ENCODE measurements at places on chromosomes 5 and 9.
A peak's percentile ranks its signal among the peaks of the same experiment; 100 is the strongest.

- no peaks in the 10 kb centered on the region for H3K4me1 ChIP-seq
- no peak for DNase-seq
- H3K27ac ChIP-seq, result no peak overlapping the region
- no peak overlapping the region for H3K4me3 ChIP-seq
- H3K36me3 ChIP-seq, result peaks cover 3% of the 10 kb centered on the region
Observed at GRCh38 chr5:102910240-102911226, 155.4 kb downstream of the PAM start.

GRCh38 chr5:36653044-36653705 is 46.8 kb downstream of the SLC1A3 start:
- peaks cover 13% of the 10 kb centered on the region for H3K27me3 ChIP-seq
- H3K4me3 ChIP-seq, result no peak overlapping the region
- no peak for DNase-seq
- no peaks in the 10 kb centered on the region for H3K36me3 ChIP-seq
- H3K4me1 ChIP-seq, result no peaks in the 10 kb centered on the region

DNA sequence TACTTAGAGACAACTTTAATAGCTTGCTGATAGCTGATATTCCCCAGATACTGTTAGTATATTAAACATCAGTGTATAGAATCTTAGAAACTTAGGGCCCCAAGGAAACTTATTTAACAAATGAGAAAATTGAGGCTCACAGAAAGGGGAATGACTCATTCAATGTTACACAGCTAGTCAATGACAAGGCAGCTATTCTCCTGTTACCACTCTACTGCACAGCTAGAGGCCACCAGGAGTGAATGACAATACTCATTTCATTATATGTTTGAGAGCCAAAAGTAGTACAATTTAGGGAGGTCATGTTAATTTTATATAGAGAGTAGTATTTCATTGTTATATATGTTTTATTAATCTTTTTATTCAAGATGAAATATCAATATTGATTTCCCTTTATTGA is 33.2 kb upstream of the PCDHB1 start:
- H3K27me3 ChIP-seq, result no peaks in the 10 kb centered on the region
- H3K36me3 ChIP-seq, result no peaks in the 10 kb centered on the region
- no peak for DNase-seq
- no peak overlapping the region for H3K27ac ChIP-seq
- no peak overlapping the region for H3K4me3 ChIP-seq

GRCh38 chr5:127898551-127899213 is 184.9 kb upstream of the SLC12A2 start:
- H3K4me1 ChIP-seq, result no peaks in the 10 kb centered on the region
- no peak overlapping the region for H3K4me3 ChIP-seq
- H3K36me3 ChIP-seq, result no peaks in the 10 kb centered on the region
- no peaks in the 10 kb centered on the region for H3K27me3 ChIP-seq
- H3K27ac ChIP-seq, result no peak overlapping the region

DNA sequence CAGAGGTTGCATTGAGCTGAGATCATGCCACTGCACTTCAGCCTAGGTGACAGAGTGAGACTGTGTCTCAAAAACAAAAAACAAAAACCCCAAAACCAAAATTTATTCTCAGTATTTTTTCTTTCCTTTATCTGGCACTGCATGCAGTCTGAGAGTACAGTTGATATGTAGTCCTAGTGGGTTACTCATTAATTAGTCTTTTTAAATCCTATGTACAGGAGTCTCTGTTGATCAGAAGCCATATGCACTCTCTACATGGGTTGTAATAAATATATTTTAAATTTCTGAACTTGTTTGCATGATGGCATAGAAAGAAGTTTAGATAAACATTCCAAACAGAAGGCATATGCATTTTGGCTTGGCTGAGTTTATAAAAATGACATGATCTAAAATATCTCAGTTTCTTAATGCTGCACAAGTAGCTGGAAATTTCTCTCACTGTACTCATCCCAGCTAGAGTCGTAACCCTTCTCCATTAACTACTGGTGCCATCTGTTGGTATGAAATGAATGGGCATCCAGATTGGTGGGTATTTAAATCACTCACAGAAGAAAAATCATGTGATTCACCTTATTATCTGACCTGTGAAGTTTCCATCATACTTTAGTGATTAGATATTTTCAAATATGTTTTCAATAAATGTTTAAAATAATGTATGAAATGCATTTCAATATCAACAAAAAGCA is 284.8 kb downstream of the CTNND2 start:
- no peak for DNase-seq
- H3K4me3 ChIP-seq, result no peak overlapping the region
- no peak overlapping the region for H3K27ac ChIP-seq
- H3K4me1 ChIP-seq, result no peaks in the 10 kb centered on the region
- no peaks in the 10 kb centered on the region for H3K36me3 ChIP-seq

- no peaks in the 10 kb centered on the region for H3K36me3 ChIP-seq
- H3K27ac ChIP-seq, result no peak overlapping the region
- H3K27me3 ChIP-seq, result peaks cover 9% of the 10 kb centered on the region
- no peak for DNase-seq
- no peaks in the 10 kb centered on the region for H3K4me1 ChIP-seq
Observed at GRCh38 chr9:6226696-6227095, 11.1 kb downstream of the IL33 start.

DNA sequence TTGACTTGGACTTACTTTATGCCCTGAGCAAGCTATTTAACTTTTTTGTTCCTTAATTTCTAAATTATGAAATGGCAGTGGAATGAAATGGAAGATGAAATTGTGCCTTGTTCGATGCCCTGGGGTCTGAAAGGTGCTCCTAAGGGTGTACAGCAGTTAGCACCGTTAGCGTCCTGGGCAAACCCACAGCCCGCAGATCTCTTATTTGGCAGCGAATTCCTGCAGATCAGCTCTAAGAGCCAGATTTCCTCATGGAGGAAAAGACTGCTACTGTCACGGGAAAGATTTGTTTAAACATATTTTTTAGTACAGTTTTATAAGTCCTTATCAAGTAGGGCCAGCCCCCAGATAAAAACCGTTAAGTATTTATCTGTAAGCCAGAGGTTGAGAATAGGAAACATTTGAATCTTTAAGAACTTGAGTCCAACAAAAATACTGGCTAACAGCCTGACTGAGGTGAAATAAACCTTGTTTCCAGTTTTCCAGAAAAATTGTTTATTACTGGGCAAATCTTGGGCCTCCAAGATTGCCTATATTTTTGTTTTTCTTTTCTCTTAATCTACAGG is 216.5 kb upstream of the DMRT1 start:
- no peak overlapping the region for H3K27ac ChIP-seq
- H3K27me3 ChIP-seq, result peaks cover 6% of the 10 kb centered on the region
- no peak for DNase-seq
- H3K36me3 ChIP-seq, result no peaks in the 10 kb centered on the region
- peaks cover 9% of the 10 kb centered on the region for H3K4me1 ChIP-seq
- H3K4me3 ChIP-seq, result no peak overlapping the region

GRCh38 chr5:38410304-38410990 is 146.0 kb downstream of the LIFR start:
- H3K27ac ChIP-seq, result no peak overlapping the region
- H3K4me3 ChIP-seq, result no peak overlapping the region
- no peaks in the 10 kb centered on the region for H3K36me3 ChIP-seq
- no peaks in the 10 kb centered on the region for H3K4me1 ChIP-seq
- H3K27me3 ChIP-seq, result peaks cover 4% of the 10 kb centered on the region

DNA sequence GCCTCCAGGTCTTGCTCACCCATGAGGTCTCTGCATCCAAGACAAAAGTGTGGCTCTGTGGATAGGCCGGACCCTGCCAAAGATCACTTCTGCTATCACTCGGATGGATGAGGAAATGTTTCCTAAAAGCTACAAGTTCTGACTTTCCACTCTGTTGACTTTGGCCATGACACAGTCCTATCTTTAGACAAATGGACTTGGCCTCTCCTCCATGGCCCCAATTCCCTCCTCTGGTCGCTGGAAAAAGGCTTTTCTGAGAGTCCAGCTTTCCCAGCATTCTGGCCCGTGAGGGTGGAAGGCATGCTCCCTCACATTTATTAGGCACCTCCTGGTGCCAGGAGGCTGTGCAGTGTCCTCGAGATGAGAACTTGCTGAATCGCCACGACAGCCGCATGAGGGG is 83.1 kb downstream of the COL27A1 start:
- DNase-seq, result no peak
- no peaks in the 10 kb centered on the region for H3K27me3 ChIP-seq
- no peak overlapping the region for H3K27ac ChIP-seq
- no peak overlapping the region for H3K4me3 ChIP-seq

GRCh38 chr5:18732556-18733479 is 1098.6 kb downstream of the TAF11L14 start:
- H3K4me1 ChIP-seq, result peaks cover 3% of the 10 kb centered on the region
- no peak overlapping the region for H3K4me3 ChIP-seq
- no peak for DNase-seq
- H3K36me3 ChIP-seq, result peaks cover 34% of the 10 kb centered on the region

- no peak for DNase-seq
- H3K36me3 ChIP-seq, result no peaks in the 10 kb centered on the region
- no peak overlapping the region for H3K4me3 ChIP-seq
- no peaks in the 10 kb centered on the region for H3K27me3 ChIP-seq
- no peak overlapping the region for H3K27ac ChIP-seq
Observed at GRCh38 chr9:28747351-28747985, 1174.2 kb upstream of the C9orf72 start.

DNA sequence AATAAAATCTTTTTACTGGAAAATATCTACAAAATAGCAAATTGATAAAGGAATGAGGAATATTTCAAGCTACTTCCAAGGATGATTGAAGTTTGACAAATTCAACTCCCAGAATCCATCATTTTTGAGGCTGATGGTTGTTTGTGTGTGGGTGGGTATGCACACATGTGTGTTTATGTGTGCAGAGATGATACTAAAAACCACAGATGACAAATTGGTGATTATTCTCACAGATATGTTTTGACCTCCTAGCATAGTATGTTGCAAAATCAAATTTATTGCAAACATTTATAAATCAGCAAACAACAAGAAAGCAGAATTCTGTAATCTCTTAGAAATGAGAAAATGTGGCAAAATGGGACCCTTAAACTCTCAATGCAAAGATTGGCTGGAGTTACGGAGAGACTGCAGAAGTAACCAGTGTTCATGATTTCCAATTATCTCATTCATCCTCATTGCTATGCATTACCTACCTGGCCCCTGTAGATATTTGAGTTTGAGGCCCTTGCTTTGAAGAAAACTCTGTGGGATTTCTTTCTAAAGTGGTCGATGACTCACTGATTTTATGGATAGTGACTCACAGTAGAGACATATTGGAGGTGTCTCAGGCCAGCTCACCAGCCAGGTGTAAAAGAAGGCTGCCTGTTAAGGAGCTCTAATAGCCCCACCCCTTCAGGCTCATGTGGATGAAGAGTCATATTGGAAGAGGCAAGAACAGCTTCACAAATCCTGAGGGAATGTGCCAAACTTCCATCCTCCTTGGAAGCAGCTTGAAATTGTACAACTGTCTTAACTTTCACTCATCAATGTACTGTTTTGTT is 44.6 kb upstream of the TMC1 start:
- no peak overlapping the region for H3K27ac ChIP-seq
- peaks cover 43% of the 10 kb centered on the region for H3K4me1 ChIP-seq
- no peaks in the 10 kb centered on the region for H3K36me3 ChIP-seq
- H3K27me3 ChIP-seq, result no peaks in the 10 kb centered on the region
- peak; percentile 40 for DNase-seq

DNA sequence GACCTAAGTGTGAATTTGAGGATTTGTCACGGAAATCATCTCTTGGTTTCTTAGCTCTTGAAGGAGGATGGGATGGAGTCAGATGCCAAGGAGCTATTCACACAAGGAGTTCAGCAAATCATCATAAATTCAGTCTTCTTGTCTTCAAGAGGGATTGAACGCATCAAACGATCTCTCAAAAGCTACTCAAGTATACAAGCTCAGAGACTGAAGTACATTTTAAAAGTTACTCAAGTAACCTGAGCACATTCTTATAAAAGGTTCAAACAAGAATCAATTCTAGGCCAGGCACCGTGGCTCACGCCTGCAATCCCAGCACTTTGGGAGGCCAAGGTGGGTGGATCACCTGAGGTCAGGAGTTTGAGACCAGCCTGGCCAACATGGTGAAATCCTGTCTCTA is 21.1 kb upstream of the GOLPH3 start:
- H3K4me3 ChIP-seq, result no peak overlapping the region
- H3K27me3 ChIP-seq, result peaks cover 14% of the 10 kb centered on the region
- DNase-seq, result no peak

- H3K36me3 ChIP-seq, result peaks cover 2% of the 10 kb centered on the region
- H3K4me3 ChIP-seq, result no peak overlapping the region
- DNase-seq, result no peak
- no peak overlapping the region for H3K27ac ChIP-seq
Observed at GRCh38 chr5:127019928-127020327, 10.4 kb downstream of the MARCHF3 start.

GRCh38 chr9:76988941-76989340 is 30.5 kb upstream of the FOXB2 start:
- DNase-seq, result no peak
- no peaks in the 10 kb centered on the region for H3K4me1 ChIP-seq
- H3K36me3 ChIP-seq, result no peaks in the 10 kb centered on the region
- no peak overlapping the region for H3K27ac ChIP-seq

DNA sequence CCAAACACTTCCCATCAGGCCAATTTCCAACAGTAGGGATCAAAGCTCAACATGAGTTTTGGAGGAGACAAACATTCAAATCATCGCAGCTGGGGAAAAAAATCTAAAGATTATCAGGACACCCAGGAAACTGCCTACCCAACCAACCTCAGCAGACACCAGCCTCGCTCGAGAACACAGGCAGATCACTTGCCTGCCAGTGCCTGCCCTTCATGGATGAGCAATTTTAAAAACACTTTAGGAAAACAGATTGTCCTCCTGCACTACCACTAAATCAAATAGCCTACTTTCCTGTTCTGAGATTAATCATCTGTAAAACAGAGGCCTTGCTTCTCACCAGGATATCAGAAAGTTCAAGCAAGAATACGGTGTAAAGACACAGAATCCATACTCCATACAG is 14.7 kb upstream of the TMEM174 start:
- H3K36me3 ChIP-seq, result no peaks in the 10 kb centered on the region
- H3K27ac ChIP-seq, result no peak overlapping the region
- peaks cover 26% of the 10 kb centered on the region for H3K4me1 ChIP-seq
- H3K27me3 ChIP-seq, result peaks cover 67% of the 10 kb centered on the region

- no peak for DNase-seq
- no peaks in the 10 kb centered on the region for H3K4me1 ChIP-seq
- H3K36me3 ChIP-seq, result no peaks in the 10 kb centered on the region
- H3K27me3 ChIP-seq, result no peaks in the 10 kb centered on the region
Observed at GRCh38 chr9:109599711-109600110, 101.6 kb upstream of the PTPN3 start.

DNA sequence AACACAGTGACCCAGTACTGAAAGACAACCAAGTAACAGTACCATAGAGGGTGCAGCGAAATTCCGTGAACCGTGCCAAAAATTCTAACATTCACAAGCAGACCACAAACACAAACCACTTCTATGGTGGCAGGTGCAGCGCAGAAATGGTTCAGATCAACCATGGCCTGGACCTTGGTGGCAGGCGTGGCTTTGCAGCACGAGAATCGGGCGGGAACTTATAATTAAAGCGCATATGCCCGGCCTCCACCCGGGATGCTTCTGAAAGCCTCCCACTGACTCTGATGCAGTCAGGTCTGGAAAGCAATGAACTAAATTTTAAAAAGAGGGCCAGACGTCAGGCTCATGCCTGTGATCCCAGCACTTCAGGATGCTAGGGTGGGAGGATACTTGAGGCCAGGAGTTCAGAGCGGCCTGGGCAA is 68.0 kb upstream of the TBC1D9B start:
- peaks cover 11% of the 10 kb centered on the region for H3K4me1 ChIP-seq
- H3K27me3 ChIP-seq, result no peaks in the 10 kb centered on the region
- H3K4me3 ChIP-seq, result no peak overlapping the region
- no peaks in the 10 kb centered on the region for H3K36me3 ChIP-seq
